ENCODE measurements at places on chromosomes 2 and 18.

GRCh38 chr2:38178119-38178518, 102.2 kb upstream of the CYP1B1 start:
- no peak for DNase-seq

DNA sequence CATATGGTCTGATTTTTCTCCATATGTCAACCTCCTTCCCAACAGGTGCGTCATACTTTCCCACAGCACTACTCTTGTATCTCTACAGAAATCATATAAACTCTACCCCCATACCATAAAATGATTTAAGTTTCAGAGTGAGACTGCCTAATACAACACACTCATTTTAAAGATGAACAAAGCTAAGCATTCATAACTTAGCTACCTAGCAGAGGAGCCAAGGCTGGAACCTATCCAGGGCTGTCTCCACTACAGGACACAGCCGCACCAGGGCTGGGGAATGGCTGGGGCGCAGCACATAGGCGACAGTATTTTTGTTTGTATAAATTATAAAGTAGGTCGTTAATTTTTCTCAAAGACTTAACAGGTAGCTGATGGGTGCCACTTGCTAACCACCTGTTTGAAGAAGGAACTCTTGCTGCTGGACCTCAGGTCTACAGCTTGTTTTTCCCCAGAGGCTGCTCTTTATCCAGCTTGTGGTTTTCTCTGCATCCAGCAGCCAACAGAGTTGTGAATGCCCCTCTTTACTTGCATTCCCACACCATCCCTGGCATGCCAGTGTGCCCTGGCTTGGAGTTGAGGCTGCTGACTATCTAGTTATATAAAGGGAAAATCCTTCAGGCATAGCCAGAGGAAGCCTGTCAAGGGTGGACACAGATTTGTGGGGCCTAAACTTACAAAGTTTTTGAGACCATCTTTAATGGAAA, 62.0 kb downstream of the HNRNPLL start:
- no peak for DNase-seq

DNA sequence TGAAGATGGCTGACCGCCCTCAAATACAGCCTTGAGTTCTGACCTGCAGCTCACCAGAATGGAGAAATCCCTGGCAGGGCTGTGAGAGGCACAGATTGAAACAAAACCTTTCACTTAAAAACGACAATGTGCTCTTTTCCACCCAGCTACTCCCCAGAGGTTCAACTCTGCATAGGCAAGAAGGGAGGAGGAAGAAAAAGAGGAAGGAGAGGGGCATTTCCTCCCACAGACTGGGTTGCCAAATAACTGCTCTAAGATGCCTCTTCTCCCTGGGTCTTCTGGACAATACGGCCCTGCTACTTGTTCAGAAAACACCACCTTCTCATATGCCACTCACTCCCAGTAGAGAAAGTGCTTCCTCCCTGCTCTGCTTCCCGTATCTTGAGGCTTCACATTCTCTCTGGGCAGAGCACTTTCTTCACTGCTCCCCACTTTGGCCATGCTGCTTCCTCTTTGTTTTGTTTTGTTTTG, 136.4 kb upstream of the SLC1A4 start:
- no peak for DNase-seq

DNA sequence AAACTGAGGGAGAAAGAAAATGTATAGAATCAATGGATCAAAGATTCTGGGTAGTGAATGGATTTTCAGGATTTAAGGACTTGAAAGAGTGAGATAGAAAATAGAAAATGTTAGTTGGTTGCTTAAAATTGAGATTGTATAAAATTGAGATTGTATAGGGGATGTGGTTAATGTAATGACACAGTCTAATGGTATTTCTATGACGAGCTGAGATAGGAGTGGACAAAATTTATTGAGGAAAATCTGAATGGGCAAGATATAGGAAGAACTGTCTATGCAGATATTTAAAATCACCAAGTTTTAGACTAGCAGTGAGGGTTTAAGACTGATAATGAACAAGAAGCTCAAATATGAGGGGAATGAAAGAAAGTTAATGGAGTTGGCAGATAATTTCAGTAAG, 406.6 kb downstream of the NYAP2 start:
- no peak for DNase-seq

- no peak for DNase-seq
Observed at GRCh38 chr2:232882085-232882484, 12.0 kb downstream of the SNORC start.
